ENCODE measurements at places on chromosomes 3 and 15.
A peak's percentile ranks its signal among the peaks of the same experiment; 100 is the strongest.

- no peak for DNase-seq
Observed at GRCh38 chr3:187728248-187728647, 17.0 kb downstream of the BCL6 start.

DNA sequence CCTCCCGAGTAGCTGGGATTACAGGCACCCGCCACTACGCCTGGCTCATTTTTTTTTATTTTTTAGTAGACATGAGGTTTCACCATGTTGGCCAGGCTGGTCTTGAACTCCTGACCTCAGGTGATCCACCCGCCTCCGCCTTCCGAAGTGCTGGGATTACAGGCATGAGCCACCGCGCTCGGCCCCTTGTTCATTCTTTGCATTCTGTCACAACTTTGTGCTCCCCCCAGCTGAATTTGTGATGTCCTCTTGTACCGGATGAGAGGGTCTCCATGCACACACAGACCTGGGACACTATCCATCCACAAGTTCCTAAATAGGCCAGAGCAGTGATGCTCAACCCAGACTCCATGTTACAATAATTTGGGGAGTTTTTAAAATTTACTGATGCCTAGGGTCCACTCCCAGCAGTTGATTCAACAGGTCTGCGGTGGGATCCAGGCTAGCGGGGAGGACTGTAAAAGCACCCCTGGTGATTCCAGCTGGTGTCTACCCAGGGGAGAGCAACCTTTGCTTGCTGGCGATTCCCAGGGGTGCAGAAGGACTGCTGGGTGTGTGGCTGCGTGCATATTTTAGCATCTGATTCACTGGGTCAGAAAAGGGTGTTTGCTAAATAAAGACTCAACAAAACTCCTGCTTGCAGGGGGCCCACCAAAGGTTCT, 1.0 kb downstream of the RASSF1 start:
- no peak for DNase-seq

DNA sequence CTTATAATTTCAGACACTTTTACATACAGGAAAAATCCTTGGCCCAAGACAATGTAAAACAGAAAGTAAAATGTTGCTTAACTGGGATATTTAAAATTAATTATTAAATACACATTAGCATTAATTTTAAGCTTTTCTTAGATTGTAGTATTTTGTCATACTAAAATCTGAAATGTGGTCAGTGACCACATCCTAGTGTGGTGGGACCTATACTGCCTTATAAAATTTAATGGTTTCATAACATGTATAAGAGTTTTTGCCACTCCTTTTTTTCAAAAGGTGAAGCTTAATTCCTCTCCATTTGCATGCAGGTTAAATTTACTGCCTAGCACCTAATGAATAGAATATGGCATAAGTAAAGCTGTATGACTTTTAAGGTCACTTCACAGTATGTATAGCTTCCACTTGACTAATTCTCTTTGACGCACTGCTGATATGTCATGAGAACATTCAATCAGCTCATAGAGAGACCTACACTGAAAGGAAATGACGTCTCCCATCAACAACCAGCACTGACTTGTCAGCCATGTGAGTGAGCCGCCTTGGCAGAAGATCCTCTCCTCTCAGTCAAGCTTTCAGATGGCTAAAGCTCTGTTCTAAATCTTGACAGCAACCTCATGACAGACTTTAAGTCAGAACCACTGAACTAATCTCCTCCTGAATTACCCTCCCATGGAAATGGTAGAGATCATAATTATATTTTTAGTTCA, 847.8 kb downstream of the SI start:
- no peak for DNase-seq

- no peak for DNase-seq
Observed at GRCh38 chr3:72550582-72551262, 297.5 kb downstream of the SHQ1 start.

- no peak for DNase-seq
Observed at GRCh38 chr15:45118996-45119395, 4.9 kb downstream of the DUOXA2 start.

DNA sequence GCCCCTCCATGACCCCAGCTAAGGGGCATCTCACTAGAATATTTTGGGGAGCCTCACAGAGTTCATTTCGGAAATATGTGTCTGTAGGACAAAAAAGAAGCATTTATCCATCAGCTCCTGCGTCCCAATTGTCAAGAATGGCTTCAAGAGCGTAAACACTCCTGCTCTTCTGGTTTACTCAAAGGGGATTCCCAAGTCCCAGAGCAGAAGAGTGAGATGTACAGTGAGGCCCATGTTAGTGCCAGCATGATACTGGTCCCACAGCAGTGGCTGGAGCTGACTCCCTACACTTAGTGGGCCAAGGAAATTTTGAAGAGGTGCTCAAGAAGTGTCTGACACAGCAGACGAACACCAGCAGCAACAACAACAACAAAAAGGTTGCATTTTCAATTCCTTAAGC, 34.9 kb upstream of the ARL8B start:
- DNase-seq: no peak

DNA sequence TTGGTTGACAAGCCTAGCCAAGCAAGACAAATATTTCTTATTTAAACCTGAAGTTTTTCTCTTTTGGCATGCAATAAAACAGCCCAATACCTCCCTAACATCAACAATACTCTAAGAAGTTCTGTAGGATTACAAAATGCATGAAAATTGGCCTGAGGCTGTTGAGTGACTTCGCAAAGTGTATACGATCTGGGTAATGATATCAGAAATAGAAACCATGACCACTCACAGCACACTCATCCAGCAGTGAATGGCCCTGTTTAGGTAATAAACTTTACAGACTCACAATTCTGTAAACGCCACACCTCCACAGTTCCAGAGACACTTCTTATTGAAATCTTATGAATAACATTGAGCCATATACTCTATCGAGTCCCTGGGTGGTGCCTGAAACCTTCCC, 83.0 kb upstream of the NAALADL2 start:
- no peak for DNase-seq

DNA sequence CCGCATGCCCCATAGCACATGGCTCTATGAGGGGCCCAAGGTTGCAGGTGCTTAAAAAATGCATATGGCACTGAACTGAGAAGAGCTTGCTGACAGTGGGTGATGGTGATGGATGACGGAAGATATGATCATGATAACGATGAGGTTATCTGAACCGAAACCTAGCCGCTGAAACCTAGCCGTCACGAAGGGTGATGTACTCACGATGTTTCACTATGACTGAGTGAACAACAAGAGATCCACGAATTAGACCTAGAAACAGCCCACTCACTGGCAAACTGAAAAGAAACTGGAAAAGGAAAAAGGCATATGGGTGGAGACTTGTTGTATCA, 57.6 kb upstream of the BCL6 start:
- peak; percentile 38 for DNase-seq

DNA sequence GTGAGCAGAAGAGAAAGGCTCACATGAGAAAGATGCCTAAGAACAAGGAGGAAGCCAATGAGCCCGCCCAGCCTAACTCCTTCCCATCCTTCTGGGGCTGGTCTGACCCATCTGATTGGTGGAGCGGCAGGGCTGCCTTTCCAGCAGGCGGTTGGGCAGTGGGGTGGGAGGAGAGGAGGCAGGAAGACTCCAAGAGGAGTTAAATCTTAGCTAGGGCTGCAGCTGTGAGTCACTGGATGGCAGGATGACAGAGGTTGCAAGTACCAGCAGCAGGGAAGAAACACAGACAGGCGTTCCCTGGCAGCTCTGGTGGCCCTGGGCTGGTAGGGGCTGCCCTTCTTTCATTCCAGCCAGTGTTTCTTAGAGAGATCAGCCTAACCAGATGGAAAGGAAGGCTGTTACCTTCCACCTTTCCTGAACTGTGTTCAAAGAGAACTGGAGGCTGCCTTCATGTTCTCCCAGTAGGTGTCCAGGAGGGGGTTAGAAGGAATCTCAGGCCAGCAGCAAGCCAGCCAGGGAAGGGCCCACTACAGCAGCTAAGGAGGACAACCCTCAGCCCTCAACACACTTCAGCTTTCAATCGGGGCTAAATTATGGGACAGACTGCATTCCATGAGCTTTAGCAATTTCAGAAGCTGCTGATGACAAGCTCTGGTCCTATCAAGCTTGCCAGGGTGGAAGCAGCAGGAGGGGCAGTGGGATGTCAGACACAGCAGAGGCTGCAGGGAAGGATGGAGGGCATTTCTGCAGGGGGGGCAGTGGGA, 50.3 kb downstream of the CHSY1 start:
- DNase-seq: no peak

DNA sequence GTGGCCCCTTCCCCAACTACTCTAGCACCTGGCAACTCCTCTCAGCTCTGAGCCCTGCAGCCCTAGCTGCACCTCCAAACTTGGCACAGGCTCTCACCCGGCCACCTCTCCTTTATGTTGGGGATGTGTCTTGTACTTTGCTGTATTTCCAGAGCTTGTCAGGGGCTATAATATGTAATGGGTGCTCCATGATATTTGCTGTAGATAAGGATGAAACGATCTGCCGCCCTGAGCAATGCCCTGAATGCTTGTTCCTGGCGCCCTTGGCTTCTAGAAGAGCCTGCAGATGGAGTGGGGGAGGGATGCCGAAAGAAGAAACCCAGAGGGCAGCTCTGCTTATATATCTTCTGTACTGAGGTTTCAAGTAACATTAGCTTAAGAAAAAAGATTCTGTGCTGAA, 35.9 kb upstream of the ZBTB38 start:
- no peak for DNase-seq

- DNase-seq: no peak
Observed at GRCh38 chr3:106715286-106715685, 662.0 kb upstream of the CCDC54 start.

GRCh38 chr15:28944286-28944685, 58.5 kb downstream of the APBA2 start:
- DNase-seq: no peak

GRCh38 chr3:8822141-8822540, 52.7 kb upstream of the OXTR start:
- DNase-seq: no peak

GRCh38 chr15:38076786-38077185, 142.3 kb downstream of the TMCO5A start:
- no peak for DNase-seq

GRCh38 chr3:171561596-171562323, 101.6 kb upstream of the TNIK start:
- no peak for DNase-seq

- no peak for DNase-seq
Observed at GRCh38 chr15:72732086-72732485, 46.1 kb downstream of the BBS4 start.

- no peak for DNase-seq
Observed at GRCh38 chr3:176439729-176440128, 757.6 kb downstream of the TBL1XR1 start.

GRCh38 chr15:71096676-71097075, 18.6 kb upstream of the THSD4 start:
- no peak for DNase-seq

DNA sequence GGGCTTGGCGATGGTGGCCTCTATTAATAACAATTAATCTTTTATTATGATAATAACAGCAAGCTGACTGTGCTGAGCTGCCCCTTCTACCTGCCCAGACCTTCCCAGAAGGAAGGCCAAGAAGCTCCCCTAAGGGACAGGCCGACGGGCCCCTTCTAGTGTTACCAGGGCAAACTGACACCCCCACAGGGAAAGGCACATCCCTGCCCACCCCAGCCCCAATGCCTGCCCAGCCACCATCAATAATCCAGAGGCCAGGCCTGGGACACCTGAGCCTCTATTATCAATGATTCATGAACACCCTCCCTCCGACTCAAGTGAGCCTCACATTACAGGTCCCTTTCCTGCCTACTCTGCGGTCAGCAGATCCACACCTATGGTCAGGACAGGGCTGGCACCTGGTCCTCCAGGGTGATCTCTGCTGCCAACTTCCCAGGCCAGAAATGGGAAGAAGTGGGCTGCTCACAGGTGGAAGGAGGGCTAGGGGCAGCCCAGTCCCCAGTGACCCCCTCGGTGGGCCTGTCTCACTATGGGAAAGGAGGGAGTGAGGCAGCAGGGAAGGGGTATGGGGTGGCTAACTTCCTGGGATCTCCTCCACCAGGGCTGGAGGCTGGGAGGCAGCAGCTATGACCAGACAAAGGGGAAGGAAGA, 1.8 kb downstream of the TWF2 start:
- no peak for DNase-seq

GRCh38 chr3:160226026-160226907, 1.0 kb downstream of the C3orf80 start:
- DNase-seq: no peak

- no peak for DNase-seq
Observed at GRCh38 chr15:49265911-49266310, 95.9 kb downstream of the GALK2 start.

- no peak for DNase-seq
Observed at GRCh38 chr3:64185436-64185835, 39.8 kb downstream of the PRICKLE2 start.

- DNase-seq: no peak
Observed at GRCh38 chr15:85805420-85805819, 10.7 kb upstream of the KLHL25 start.

DNA sequence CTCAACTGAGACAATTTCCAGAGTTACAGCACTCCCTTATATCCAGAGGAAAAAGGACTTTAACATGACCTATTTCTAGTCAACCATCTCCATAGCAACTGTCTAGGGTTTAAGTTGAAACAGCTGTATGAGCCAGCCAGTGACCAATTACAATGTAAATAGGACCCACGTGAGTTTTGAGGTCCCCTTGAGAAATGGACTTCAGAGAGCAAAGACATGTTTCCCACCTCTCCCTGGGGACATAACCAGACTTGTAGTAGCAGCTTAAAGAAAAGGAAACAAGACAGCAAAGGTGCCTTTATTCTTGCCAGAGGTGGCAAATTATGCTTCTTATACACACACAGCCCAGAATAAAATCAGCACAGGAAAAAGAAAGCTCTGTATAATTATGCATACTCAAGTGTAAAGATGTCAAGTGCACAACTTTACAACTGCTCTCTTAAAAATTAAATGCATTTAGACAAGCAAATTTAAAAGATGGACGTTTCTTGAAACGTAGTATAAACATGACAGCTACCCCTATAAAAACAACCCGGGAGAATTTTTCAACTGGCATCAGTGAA, 40.2 kb downstream of the SUMF1 start:
- no peak for DNase-seq

- DNase-seq: no peak
Observed at GRCh38 chr3:196082619-196082971, 705 bp upstream of the TFRC start.

DNA sequence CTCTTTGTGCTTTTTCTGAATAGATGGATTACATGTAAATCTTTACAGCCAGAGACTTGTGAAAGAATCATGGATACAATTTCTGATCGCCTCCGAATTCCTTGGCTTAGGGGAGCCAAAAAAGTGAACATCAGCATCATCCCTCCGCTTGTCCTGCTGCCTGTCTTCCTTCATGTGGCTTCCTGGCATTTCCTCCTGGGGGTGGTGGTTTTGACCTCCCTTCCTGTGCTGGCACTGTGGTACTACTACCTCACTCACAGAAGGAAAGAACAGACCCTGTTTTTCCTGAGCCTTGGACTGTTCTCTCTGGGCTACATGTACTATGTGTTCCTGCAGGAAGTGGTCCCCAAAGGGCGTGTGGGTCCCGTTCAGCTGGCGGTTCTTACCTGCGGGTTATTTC, 5.9 kb downstream of the ZDHHC23 start:
- no peak for DNase-seq

- DNase-seq: no peak
Observed at GRCh38 chr3:104133630-104134029, 1233.1 kb upstream of the ALCAM start.
